Hematopoietic multipotent progenitor cell treated with erythropoietin and hydrocortisone succinate and interleukin-3 and kit ligand, for 15 days (in vitro differentiated cells): ENCODE measurements at places on chromosomes 3 and 15.

DNA sequence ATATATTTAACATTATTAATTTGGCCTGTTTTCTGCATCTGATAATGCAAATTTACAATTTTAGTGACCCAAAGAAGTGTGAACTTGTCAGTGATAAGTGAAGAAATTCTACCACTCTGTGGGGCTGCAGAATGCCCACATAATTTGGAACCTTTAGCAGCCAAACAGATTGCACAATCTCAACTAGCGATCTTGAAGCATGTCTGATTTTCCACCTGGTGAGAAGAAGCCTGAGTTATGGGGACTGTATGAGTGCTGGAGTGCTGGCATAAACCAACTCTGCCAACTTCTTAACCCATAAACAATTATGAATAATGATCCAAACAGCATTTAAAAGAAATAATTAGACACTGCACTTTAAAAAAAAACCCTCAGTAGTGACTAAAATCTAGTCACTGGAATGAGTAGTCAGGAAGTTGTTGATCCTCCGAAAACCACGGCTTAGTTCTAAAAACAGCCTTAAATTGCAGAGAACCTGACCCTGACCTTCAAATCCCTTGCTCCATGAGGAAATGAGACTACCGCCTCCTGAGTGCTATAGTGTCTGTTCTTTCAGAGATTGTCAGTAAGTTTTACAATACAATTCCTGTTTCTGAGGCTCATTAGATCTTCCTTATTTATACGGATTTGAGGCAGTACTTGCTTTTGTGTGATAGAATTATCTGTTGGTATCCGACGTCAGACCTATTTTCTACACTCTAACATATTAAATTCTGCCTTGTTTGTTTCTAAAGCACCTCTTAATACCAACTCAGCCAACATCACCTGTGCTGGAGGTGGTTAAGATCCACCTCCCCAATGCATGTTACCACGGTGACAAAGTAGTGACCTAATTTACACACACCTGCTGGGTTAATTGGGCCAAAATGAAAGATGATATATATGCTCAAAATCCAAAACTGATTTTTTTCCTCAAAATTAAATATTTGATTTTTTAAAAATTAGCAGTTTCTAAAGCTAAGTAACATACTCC, 267.7 kb downstream of the ZBTB20 start:
- DNase-seq = no peak

DNA sequence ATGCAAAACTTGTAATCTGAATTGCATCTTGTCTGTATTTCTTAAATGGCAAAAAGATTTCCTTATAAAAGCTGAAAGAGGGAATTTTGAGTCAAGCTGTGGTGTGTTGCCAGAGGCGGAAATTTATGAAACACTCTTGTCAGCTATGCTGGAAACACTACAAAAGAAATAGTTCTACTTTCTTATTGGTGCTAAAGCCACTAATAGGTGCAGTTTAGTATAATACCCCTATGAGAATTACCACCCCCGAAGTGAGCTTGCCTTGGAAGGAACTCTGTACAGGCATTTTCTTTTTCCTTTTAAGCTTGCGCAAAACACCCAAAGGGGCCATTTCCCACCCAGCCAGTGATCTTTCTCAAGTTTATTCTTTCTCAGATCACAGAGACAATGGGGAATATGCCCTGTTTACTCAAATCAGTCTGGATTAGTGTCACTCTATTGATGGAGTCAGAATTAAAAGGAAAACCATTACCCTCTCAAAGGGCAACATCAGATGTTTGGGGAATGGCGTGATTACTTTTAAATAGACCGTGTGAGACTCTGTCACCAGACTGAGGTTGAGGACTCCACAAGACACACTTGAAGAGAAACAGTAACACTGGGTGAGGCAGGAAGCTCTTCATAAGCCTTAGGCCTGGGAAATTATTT, 166.0 kb downstream of the TP63 start:
- no peak for DNase-seq

DNA sequence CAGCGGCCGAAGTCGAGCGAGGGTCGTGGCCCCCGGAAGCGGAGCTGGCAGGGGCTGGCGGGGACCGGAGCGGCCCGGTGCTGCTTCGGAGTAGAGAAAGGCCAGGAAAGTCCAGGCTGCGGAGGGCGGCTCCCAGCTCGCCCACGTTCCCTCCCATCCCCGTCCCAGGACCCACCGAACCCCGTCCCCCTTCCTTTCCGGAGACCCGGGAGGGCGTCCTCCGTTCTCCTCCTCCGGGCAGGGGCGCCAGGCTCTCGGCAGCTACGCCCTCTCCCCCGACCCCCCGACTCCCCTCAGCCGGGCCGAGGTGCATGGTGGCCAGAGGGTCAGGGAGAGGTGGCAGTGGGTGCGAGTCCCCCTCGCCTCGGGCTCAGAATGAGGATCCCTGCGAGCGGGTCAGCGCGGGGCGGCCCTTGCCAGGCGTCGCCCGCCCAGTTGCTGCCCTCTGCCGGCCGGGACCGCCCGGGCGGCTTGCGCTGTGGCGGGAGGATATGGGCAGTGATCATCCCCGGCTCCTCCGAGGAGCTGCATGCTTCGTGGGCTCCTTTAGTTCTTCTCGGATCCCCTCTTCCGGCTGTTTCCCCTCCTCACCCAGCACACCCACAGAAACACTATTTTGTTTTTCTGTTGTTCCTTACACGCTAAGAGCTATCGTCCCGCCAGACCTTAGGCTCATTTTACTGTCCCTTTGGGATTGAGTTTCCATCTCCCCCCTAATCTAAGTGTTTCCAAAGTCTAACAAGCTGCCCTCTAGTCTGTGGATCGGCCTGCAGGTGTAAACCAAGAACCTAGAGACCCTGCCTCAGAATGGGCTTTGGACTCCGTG, 744 bp upstream of the ALDH1A2 start:
- DNase-seq = no peak

DNA sequence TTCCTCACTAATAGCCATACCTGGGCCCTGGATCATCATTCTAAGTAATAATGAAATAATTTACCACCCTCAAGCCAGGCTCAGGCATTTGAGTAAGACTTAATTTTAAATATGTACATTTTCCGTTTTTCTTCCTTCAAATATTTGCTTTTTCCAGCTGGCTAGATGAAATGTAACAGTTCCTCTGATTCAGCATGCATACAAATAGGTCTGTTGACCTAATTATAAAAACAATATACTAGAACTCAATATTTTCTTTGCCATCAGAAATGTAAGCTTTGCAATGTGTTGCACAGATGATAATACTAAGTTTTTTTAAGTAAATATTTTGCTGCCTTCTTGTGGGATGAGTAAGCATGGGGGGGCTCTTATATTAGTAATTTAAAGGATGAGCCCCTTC, 91.6 kb downstream of the FEZF2 start:
- no peak for DNase-seq

DNA sequence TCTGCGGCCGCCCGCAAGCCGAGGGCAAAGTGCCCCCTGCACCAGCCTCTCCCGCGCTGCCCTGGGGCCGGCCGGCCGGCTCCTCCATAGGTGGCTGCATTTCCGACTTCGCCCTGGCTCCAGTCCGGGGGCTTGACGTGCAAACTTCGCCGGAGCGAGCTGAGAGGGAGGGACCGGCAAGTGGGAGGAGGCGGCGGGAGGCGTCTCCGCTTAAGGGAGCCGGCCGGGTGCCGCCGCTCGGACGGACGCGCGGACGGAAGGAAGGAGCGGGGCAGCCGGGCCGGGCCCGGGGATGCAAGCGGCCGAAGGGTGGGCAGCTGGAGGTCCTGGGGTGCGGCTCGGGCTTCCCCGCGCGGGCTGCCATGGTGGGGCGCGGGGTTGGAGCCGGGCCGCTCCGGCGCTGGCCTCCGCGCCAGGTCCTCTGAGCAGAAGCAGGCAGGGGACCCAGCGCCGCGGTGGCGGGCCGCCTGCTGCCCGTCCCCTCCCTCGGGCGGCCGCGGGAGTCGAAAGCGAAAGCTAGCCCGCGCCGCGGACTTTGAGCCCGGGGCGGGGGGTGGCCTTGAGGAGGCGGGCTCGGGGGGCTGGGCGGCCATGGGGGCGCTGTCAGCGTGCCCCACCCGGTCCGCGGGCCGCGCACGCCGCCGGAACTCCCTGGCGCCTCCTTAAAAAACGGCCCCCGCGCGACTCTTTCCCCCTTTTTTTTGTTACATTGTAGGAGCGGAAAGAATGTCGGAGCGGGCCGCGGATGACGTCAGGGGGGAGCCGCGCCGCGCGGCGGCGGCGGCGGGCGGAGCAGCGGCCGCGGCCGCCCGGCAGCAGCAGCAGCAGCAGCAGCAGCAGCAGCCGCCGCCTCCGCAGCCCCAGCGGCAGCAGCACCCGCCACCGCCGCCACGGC, at the start of gene SCAANT1:
TSS of gene SCAANT1 (minus strand) at position 511 of the 895 bp plus-strand sequence.
- DNase-seq = peak; percentile 81

GRCh38 chr3:134680796-134681521, 30.1 kb upstream of the KY start:
- no peak for DNase-seq

DNA sequence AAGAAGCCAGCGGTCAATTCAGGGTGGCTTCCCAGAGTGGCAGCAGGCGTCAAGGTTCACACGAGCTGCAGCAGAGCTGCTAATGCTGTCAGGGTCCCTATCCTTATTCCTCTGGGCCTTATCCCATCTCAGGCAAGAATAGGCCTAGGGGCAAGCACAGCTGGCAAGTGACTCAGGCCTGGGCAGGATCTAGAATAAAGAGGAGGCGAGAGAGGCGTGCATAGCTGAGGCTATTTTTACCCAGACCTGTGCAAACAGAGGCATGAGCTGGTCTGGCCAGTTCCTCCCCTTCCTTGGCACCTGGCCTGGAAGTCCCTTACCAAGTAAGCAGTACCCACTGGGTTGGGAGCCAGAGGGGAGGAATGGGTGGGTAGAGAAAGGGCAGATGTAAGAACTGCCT, 12.2 kb upstream of the VIPR1 start:
- DNase-seq = no peak

- DNase-seq = no peak
Observed at GRCh38 chr3:155443815-155444214, 150.3 kb upstream of the STRIT1 start.

GRCh38 chr15:51755790-51756189, 4.4 kb downstream of the TMOD2 start:
- no peak for DNase-seq

GRCh38 chr3:155554777-155555451, 190.0 kb downstream of the PLCH1 start:
- DNase-seq = no peak

- no peak for DNase-seq
Observed at GRCh38 chr3:155112661-155113389, 32.7 kb downstream of the MME start.

DNA sequence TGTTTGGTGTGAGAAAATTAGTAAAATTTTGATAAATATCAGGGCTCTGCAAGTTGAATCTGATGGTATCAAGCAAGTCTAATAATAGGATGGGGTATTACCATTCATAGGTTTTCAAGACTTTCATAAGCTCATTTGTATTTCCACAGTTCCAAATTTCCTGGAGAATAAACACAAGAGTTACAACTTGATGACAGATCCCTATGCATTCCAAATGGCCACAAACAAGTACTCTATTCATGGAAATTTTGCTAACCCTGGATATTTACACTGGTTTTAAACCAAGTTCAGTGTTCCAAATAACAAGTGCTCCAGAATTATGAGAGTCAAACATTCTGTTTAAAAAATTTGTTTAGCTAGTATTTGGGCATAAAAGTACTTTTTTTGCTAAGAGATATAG, 75.0 kb upstream of the CNTN6 start:
- DNase-seq = no peak

GRCh38 chr3:107690522-107691138, 167.9 kb downstream of the BBX start:
- DNase-seq = peak; percentile 58

GRCh38 chr15:101615986-101616848, 36.0 kb downstream of the TM2D3 start:
- no peak for DNase-seq

- DNase-seq = no peak
Observed at GRCh38 chr15:41804361-41804760, 23.5 kb upstream of the JMJD7 start.

DNA sequence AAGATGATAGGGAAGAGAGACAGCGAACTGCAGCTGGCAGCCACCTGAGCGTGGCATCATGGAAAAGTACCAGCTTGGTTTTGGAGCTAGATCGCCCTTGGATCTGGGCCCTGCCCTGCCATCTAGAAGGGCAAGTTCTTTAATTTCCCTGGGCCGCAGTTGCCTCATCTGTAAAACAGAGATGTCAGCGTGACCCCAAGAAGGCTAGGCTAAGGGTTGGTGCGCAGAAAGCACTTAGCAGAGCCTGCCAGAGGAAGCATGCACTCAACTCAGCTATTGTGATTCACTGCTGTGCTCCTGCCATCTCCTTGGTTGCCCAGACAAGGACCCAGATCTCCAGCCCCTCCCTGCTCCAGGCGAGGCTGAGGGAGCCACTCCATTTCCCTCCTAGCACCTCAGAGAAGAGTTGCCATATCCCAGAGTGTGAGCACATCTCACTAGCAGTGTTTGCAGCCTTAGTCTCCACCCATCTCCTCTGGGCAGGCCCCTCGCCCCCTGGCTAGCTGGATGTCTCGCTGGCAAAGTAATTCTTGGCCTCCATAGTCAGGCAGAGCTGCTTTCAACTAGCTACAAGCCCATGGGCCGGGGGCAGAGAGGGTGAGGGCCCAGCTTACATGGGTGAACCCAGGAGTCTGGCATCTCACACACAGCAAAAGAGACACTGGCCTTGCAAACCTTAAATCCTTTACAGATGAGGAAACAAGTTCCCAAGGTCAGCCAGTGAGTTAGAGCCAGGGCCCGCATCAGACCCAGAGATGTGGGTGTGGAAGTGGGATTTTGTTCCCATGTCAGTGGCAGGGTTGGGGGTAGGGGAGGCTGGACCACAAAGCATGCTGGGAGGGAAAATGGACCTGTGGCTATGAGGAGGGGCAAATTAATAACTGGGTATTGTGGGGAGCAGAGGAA, 280.7 kb upstream of the TLE3 start:
- no peak for DNase-seq

DNA sequence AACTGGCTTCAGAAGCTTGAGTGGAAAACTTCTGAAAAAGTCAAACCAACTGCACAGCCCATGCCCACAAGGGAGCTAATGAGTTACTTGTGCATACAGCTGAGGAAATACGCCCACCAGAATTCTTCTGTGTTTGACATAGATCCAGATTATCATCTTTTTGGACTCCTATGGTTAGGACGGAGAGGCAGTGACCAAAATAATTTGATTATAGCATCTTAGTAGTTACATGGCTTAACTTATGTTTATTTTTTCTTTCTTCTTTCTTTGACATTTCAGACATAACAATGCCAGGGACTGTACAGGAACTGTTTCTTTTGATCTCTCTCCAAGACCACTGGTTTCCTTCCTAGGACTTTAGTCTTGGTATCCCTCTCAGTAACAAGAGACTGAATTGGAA, 246.1 kb upstream of the RASGRP1 start:
- DNase-seq = no peak

DNA sequence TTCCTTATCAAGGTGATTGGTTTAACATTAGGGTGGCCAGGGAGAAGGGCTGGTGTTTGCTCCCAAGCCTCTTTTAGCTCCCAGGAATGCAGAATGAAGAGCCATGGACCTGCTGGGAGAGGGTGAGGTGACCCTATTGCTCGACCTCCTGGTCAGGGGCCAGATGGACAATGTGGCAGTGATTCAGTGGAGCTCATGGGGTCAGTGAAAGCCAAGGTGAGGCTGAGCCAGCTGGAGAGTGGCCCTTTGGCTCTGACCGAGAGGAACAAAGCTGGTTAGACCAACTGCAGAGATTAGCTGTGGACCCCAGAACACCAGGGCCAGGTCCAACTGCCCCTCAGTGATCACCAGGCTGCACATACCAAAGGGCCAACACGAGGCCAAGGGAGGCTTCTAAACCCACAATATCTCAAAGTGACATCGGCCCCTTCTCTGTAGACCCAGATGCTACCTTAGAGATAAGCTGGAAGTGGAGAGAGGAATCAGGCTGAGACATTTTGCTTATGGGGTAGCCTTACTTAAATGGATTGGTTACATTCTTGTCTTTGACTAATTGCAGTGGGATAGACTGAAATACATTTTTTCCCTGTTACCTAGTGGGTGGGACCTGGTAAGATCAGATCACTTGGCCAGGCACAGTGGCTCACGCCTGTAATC, 15.8 kb upstream of the BTBD1 start:
- no peak for DNase-seq
